ENCODE measurements at places on chromosomes 12 and 14. TPM values are rescaled to one million over a fixed set of nuclear protein-coding genes. Genes with fewer than 3 reads are reported as not detected.

- no peak for DNase-seq
Measured at GRCh38 chr12:111494676-111495075, 89.0 kb downstream of the SH2B3 start.

TTC6 gene
- not detected for total RNA-seq

GRCh38 chr14:77543240-77543551 is 44.6 kb upstream of the ISM2 start:
- DNase-seq: no peak

NPAS3 gene
- total RNA-seq: 6.9 TPM

APOF gene
- total RNA-seq: not detected

DNA sequence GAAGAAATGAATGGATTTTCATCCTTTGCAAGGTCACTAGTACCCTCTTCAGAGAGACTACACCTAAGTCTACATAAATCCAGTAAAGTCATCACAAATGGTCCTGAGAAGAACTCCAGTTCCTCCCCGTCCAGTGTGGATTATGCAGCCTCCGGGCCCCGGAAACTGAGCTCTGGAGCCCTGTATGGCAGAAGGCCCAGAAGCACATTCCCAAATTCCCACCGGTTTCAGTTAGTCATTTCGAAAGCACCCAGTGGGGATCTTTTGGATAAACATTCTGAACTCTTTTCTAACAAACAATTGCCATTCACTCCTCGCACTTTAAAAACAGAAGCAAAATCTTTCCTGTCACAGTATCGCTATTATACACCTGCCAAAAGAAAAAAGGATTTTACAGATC is 40.8 kb downstream of the SPATA7 start:
- no peak for DNase-seq

DNA sequence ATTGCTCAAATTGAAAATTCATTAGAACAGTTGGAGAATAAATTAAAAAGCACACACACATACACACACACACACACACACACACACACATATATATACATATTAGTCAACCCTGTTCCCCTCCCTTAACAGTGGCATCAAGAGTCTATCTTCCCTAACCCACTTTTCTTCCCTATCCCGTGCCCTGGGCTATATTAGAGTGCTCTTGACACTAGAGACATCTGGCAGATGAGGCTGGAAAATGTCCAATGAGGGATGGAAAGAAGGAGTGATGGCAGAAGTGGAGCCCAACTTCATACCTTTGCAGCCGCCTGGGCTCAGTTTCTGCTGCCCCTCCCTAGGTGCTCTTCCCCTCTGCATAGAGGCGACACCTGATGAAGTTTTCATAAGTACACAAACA is 172.4 kb upstream of the NUDT4 start:
- no peak for DNase-seq

LARP4 gene
- 29.8 TPM for total RNA-seq

DNA sequence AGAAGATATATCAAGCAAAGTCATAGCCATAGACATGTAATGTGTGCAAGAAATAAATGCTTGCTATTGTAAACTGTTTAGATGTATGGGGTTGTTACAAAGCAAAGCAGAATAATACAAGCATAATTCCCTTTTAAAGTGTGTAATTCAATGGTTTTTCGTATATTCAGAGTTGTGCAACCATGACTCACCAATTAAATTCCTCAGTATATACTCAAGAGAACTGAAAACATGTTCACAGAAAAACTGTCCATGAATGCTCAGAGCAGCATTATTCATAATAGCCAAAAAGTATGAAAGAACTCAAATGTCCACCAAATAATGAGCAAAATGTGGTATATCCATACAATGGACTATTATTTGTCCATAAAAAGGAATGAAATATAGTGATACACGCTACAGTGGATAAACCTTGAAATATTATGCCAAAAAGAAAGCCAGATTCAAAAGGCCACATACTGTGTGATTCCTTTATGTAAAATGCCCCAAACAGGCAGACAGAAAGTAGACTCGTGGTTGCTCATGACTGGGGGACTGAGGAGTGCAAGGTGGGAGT is 9.3 kb downstream of the GXYLT1 start:
- no peak for DNase-seq

DNA sequence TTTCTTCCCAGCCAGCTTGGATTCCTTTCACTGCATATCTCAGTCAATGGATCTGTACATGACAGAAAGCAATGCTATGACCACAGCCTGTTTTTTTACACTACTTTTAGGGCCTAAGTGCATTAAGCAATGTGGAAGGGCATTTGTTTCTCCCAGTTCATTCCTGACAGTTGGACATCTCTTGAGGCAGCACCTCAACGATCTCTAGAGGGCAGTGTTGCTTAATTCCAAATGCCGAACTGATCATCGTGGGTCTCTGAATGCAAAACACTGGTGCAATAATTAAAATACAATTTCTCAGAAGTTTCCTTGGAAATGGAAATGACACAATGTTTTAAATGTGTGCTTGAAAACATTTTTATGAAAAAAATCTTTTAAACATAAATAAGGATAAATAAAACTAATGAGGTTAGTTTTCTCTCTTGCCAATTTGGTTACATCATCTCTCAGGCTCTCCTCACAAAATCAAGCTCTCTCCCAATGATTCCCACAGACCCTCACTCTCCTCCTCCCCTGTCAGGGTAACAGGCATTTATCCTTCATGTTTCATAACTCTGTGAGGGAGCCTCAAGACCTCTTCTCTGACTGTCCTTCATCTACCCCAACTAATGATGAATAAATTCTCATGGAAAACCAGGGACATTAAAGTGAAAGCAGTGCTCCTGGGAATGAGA is 192.4 kb upstream of the SLC16A7 start:
- peak; percentile 80 for DNase-seq

- DNase-seq: no peak
Measured at GRCh38 chr12:63888908-63889635, 44.6 kb downstream of the SRGAP1 start.

FOXG1 gene
- not detected for total RNA-seq

- DNase-seq: no peak
Measured at GRCh38 chr12:70615174-70615866, 21.9 kb downstream of the PTPRB start.

- no peak for DNase-seq
Measured at GRCh38 chr14:73208846-73209245, 28.5 kb upstream of the PAPLN start.

GRCh38 chr14:69263364-69263763 is 3.4 kb downstream of the GALNT16 start:
- peak; percentile 63 for DNase-seq

ACVR1B gene
- total RNA-seq: 2.4 TPM

DNA sequence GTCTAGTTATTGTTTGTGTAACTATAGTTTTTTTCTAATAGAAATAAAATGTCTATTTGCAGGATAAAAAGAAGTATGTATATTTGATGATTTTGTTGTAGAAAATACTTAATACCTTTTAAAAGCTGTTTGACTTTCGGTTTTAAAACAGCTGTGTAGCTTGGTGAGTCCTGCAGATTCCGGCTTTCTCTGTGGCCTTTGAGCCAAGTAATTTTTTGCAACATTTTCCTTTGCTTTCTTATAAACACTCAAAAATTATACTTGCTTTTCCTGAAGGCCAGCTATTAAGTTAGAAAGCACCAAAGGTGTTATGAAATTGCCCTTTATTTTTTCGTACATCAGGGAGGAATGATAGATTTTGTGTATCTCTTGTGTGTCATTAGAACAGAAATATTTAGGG is 63.6 kb downstream of the CRADD start:
- no peak for DNase-seq

SAMD15 gene
- total RNA-seq: 3.3 TPM

GRCh38 chr14:73729556-73730265 is 15.5 kb upstream of the PNMA1 start:
- no peak for DNase-seq

ADIPOR2 gene
- 26.6 TPM for total RNA-seq

PLEK2 gene
- not detected for total RNA-seq

- no peak for DNase-seq
Measured at GRCh38 chr12:21129906-21130305, 1.1 kb upstream of the SLCO1B1 start.

PRIMA1 gene
- not detected for total RNA-seq

FOXN4 gene
- not detected for total RNA-seq

DNA sequence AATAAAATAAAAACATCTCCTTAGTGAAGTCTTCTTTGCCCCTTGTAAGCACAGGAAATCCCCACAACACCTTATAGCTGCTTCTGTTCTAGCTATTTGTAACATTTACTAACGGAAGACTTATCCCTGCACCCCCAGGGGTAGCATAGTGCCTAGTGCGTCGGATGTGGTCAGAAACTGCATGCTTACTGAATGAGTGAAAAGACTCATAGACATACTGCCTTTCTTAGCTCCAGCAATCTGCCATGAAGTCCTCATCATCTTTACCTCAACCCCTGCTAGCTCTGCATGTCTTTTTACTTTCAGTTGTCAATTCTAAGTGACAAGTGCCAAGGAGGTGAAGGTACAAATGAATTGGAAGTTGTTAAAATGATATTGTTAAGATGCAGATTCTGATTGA is 12.9 kb downstream of the RIOX1 start:
- no peak for DNase-seq

TAS2R31 gene
- 9.5 TPM for total RNA-seq

SUDS3 gene
- total RNA-seq: 55.0 TPM

ZNF10 gene
- 17.7 TPM for total RNA-seq

E2F7 gene
- 0.83 TPM for total RNA-seq

GRCh38 chr12:42481368-42481767 is 108.2 kb downstream of the PRICKLE1 start:
- DNase-seq: no peak

DNA sequence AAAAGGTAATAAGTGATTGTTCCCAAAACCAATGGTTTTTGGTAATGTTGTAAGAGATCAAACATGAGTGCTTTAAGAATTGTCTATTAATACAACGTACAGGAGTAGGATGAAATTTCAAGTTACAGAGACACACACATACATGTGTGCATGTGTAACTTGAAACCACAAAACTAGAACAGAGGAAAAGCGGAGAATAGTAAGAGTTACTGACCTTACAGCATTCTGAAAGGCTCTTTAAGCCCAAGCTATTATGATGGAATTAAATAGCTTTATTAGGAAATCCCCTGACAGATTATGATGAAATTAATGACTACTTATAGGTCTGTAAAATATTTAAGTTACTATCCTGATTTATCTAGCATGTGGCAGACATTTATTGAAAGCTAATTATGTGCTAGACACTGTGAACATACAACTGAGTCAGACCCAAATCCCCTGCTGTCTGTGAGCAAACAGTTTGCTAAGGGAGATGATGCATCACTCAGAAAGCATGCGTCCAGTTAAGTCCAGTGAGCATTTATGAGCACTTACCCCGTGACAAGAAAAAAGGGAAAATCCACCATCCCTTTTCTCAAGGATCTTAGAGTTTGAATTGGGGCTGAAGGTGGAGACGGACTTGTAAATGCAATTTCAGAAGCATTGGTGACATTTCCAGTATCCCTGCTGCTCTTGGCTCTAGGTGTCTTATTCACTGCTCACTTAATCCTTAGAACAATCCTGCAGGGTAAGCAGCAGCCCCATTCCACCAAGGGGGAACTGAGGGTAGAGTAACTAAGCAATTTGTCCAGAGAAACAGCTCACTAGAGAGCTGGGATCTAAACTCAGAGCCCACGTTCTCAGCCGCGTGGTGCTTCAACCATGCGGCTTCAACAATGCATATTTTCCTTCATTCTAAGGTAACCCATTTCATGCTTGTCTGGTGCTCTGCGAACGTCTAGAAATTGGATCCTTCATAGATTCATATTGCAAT is 117.4 kb downstream of the EML1 start:
- DNase-seq: no peak

DIO3 gene
- total RNA-seq: not detected

- DNase-seq: no peak
Measured at GRCh38 chr12:30696103-30696408, 387 bp upstream of the IPO8 start.

GPD1 gene
- 1.0 TPM for total RNA-seq

- no peak for DNase-seq
Measured at GRCh38 chr14:73744175-73744867, 30.1 kb upstream of the PNMA1 start.

- no peak for DNase-seq
Measured at GRCh38 chr14:96461950-96462798, 40.0 kb upstream of the PAPOLA start.

- DNase-seq: no peak
Measured at GRCh38 chr14:59272633-59273032, 84.2 kb downstream of the DAAM1 start.
